Caco-2 (cell line): ENCODE measurements at places on chromosomes 1 and 21. TPM values are rescaled to one million over a fixed set of nuclear protein-coding genes. Genes with fewer than 3 reads are reported as not detected.

MAP3K6 gene
- 8.8 and 11.7 TPM in 2 replicates for total RNA-seq

DNASE2B gene
- total RNA-seq, result not detected in 2 replicates

SLC22A15 gene
- 0.16 and 0.28 TPM in 2 replicates for total RNA-seq

LCE1A gene
- total RNA-seq, result not detected in 2 replicates

GRHL3 gene
- total RNA-seq, result 2.3 and 2.7 TPM in 2 replicates

DNA sequence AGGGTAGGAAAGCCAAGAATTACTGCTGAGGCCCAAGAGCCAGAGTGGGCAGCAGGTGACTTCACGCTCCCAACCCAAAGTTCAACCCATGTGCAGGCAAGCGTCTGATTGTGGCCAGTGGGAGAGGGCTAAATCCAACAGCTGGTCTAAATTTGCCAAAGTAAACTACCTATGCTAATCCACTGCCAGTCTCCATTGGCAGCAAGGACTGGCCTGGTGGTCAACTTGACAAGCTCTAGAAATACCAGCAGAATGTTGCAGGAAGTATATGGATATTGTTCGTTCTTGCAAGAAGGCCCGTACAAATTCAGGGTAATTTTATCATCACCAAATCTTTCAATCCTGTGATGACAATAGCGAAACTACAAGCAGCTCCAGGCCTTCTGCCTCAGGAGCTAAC is 1.5 kb downstream of the TMEM63A start:
- no peaks in the 10 kb centered on the region for H3K27me3 ChIP-seq
- H3K4me1 ChIP-seq, result peaks cover 36% of the 10 kb centered on the region
- H3K27ac ChIP-seq, result no peak overlapping the region
- no peaks in the 10 kb centered on the region for H3K36me3 ChIP-seq
- no peak for DNase-seq

- no peaks in the 10 kb centered on the region for H3K4me1 ChIP-seq
- no peaks in the 10 kb centered on the region for H3K27me3 ChIP-seq
- no peak overlapping the region for H3K27ac ChIP-seq
- no peak for DNase-seq
- H3K4me3 ChIP-seq, result no peak overlapping the region
Observed at GRCh38 chr1:118913818-118914217, 74.3 kb downstream of the TBX15 start.

DNA sequence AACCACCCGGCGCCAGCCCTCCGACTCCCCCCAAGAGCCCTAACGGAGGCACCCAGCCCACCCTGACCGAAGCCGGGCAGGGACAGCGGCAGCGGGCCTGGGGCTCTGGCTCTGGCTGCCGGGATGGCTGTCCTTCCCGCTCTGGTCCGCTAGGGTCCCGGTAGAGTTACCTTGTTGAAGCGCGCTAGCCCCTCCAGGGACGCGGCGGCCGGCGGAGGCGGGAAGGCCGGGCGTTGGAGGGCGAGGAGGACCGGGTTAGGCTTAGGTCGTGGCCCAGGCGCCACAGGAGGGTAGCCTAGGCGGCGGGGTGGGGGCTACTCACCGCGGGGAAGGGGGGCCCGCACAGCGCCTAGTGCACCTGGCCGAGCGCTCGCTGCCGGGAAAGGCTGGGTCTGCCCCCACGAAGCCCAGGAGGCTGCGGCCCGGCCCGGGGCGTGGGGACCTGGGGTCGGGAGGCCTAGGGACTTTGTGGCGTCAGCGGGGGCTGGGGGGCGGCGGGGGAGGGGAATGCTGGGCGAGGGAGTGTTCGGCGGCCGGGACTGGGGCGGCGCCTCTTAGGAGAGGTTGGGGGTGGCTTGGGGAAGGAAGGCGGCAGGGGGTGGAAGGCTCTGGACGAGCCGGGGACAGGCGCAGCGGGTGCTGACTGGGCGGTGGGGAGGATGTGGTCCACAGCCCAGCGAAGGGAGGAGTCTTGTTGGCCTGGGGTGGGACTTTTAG is at the start of gene TRIM17:
TRIM17 (minus strand) TSS at position 645 of the 717 bp plus-strand sequence. CDS start 1,789 bp downstream, outside the sequence.
- H3K27ac ChIP-seq, result peak within 1 kb of the TSS; percentile 81
- H3K36me3 ChIP-seq, result no peaks in the 10 kb centered on the region
- H3K4me3 ChIP-seq, result peak within 1 kb of the TSS; percentile 42
- H3K4me1 ChIP-seq, result peaks cover 24% of the 10 kb centered on the region

- no peaks in the 10 kb centered on the region for H3K4me1 ChIP-seq
- no peak for DNase-seq
- no peaks in the 10 kb centered on the region for H3K36me3 ChIP-seq
- no peak overlapping the region for H3K27ac ChIP-seq
Observed at GRCh38 chr21:34974162-34974981, 74.7 kb downstream of the RUNX1 start.

DNA sequence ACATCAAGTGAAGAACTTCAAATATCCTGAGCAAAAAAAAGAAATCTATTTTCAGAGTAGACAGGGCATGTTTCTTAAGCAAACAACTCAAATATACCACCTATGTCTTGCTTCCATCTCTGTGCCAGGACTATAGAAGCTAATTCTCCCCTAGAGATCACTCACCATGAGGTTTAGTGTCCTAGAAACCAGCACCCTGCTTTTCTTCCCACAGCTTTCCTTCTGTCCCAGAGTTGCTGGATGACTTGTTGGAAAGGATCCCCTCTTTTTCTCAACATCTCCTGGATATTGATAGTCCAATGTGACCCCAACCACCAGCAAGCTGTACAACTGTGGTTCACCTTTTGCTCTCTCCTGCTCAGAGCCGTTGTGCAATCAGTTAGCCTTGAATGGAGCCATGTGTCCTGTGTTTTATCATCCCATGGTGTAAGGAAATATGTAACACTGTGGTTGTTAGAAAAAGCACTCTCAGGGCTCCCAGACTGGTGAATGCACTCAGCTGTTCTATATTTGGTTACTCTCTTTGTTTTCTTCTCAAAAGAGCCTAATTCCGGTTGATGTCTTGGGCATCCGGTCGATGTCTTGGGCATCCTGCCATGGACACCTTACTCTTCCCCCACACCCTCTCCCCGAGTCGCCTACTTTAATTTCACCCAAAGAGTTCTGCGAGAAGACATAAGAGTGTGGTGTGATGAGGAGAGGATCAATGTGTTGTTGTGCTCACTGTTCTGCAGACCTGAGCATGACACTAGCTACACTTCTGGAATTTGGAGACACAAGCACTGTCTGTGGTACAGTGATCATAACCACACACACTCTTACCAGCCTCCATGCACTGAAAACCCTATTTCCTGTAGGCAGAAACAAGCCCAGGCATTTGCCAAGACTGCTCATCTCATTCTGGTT is 1.7 kb downstream of the TNFSF4 start:
- no peak for DNase-seq
- H3K27me3 ChIP-seq, result no peaks in the 10 kb centered on the region
- H3K27ac ChIP-seq, result no peak overlapping the region
- no peaks in the 10 kb centered on the region for H3K36me3 ChIP-seq
- H3K4me1 ChIP-seq, result peaks cover 4% of the 10 kb centered on the region

DNA sequence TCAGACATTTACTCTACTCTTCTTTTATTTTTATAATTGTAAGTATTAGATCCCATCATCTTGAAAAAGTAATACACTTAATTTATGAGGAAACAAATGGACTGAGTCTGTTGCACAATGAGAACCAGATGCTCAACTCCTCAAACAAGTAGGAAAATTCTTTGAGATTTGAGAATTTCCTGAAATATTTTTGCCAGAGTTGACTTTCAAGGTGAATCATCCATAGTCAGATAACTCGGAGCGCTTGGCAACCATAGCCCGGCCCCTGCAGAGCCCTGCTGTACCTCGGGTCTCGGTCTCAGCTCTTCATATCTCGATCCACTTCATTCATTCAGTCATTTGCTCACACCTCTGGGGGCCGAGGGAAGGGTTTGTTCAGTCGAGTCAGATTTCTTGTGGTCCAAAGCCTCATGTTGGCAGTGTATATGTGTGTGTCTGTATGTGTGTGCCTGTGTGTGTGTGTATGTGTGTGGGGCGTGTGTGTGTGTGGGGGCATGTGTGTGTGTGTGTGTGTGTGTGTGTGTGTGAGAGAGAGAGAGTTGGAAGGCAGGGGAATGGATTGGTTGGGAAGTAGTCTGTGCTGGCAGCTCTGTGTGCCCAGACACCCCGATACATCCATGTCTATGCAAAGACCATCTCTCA is 18.1 kb upstream of the PCP4 start:
- no peaks in the 10 kb centered on the region for H3K36me3 ChIP-seq
- H3K4me3 ChIP-seq, result no peak overlapping the region
- H3K4me1 ChIP-seq, result peaks cover 15% of the 10 kb centered on the region
- H3K27me3 ChIP-seq, result no peaks in the 10 kb centered on the region

DNA sequence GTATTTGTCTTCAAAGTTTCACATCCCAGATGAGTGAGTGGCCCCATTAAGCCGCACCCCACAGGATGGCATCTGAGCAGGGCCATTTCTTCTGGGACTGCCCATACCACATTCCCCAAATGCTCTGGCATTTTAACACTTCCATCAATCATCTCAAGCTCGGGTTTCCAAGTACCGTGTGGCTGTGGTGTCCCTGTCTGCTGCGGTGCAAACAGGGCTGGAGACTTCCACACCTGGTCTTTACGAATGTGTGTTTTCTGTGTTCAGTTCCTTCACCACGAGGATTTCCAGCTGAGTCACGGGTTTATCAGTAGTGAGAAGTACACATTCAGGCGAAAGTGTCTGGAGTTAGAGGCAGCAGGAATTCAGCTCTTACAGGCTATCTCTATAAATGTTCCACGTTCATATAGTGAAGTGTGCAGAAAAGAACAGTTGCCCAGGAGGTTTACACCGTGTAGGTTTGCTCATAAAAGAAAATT is 195.2 kb downstream of the RHOU start:
- peak overlapping the region; percentile 77 for H3K27ac ChIP-seq
- DNase-seq, result peak; percentile 38
- H3K4me1 ChIP-seq, result peaks cover 39% of the 10 kb centered on the region
- H3K4me3 ChIP-seq, result no peak overlapping the region
- H3K27me3 ChIP-seq, result no peaks in the 10 kb centered on the region

- no peaks in the 10 kb centered on the region for H3K36me3 ChIP-seq
- H3K4me1 ChIP-seq, result no peaks in the 10 kb centered on the region
- no peaks in the 10 kb centered on the region for H3K27me3 ChIP-seq
- H3K27ac ChIP-seq, result no peak overlapping the region
- DNase-seq, result no peak
Observed at GRCh38 chr1:199172171-199173124, 533.6 kb downstream of the PTPRC start.
